H9 (cell line): ENCODE measurements at places on chromosomes 13 and 19.

DNA sequence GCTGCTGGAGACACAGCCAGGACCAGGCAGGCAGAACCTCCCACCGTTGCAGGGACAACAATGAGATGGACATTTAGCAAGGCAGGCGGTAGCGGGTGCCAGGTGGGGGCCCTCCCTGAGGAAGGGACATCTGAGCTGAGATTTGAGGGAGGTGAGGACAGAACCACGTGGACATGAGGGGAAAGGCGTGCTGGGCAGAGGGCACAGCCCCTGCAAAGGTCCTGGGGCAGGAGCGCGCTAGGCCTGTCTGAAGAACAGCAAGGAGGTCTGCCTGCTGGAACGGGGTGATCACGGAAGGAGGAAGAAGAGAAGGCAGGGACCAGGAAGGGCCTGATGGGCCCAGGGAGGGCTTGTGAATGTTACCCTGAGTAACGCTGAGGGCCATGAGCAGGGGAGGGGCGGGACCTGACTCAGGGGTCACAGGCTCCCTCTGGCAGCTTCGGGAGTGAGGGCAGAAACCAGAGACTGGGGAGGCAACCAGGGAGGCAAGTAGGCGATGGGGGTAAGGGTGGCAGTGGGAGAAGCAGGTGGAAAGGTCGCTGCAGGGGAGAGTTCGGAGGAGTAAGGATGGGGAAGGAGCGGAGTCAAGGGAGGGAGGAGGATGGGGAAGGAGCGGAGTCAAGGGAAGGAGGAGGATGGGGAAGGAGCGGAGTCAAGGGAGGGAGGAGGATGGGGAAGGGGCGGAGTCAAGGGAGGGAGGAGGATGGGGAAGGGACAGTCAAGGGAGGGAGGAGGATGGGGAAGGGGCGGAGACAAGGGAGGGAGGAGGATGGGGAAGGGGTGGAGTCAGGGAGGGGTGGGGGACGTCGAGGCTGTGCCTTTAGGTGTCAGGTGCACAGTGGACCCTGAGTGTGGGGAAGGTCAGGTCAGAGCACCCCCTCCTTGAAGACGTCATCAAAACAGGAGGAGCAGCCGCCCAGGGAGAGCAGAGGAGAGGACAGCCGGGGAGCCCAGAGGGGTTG lies 15.7 kb upstream of the B3GNT3 start:
- DNase-seq: peak; percentile 93

GRCh38 chr13:97798836-97799235 lies 154.6 kb upstream of the IPO5 start:
- DNase-seq: no peak

GRCh38 chr13:79973533-79973963 lies 367.4 kb downstream of the SPRY2 start:
- DNase-seq: no peak

DNA sequence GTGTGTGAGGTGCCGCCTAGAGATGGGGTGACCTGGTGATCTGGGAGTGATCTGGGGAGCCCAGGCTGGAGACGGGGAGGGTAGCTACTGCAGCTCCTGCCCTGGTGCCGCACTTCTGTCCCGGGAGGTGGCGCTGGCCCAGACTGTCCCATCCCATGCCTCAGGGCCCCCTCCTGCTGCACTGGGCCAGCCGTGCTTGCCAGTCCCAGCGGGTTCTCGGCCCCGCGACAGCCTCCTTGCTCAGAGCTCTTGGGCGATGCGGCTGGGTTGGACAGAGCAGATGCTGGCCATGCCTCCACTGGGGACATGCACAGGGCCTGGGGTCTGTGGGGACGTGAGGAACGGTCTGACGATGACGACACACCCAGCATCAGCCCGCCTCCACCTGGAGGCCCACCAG lies 2.5 kb downstream of the RAX2 start:
- DNase-seq: no peak

- no peak for DNase-seq
These were observed 7.8 kb downstream of the LILRA5 start for GRCh38 chr19:54305141-54305540.

GRCh38 chr19:19113040-19113626 lies 25.1 kb downstream of the TMEM161A start:
- DNase-seq: peak; percentile 84

DNA sequence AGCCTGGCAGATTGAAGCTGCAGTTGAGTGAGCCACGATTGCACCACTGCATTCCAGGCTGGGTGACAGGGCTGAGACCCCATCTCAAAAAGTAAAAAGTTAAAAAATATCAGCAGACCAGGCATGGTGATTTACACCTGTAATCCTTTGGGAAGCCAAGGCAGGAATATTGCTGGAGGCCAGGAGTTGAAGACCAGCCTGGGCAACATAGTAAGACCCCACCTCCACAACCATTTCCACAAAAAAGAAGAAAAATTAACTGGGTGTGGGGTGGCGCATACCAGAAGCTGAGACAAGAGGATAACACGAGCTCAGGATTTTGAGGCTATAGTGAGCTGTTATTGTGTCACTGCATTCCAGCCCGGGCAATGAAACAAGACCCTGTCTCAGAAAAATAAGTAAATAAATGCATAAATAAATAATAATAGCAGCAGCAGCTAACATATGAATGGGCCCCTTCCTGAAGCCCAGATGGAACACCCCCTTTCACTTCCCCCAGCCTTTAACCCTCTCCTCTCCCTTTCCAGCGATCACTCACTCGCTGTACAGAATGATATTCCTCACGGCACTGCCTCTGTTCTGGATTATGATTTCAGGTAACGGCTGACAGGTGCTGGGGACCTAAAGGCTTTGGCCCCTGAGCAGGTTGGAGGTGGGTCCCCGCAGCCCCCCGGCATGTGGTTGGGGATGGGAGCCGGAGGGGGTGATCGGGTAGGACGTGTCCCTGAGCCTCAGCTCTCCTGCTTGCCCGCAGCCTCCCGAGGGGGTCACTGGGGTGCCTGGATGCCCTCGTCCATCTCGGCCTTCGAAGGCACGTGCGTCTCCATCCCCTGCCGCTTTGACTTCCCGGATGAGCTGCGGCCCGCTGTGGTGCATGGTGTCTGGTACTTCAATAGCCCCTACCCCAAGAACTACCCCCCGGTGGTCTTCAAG lies 3.2 kb downstream of the MAG start:
- DNase-seq: no peak

DNA sequence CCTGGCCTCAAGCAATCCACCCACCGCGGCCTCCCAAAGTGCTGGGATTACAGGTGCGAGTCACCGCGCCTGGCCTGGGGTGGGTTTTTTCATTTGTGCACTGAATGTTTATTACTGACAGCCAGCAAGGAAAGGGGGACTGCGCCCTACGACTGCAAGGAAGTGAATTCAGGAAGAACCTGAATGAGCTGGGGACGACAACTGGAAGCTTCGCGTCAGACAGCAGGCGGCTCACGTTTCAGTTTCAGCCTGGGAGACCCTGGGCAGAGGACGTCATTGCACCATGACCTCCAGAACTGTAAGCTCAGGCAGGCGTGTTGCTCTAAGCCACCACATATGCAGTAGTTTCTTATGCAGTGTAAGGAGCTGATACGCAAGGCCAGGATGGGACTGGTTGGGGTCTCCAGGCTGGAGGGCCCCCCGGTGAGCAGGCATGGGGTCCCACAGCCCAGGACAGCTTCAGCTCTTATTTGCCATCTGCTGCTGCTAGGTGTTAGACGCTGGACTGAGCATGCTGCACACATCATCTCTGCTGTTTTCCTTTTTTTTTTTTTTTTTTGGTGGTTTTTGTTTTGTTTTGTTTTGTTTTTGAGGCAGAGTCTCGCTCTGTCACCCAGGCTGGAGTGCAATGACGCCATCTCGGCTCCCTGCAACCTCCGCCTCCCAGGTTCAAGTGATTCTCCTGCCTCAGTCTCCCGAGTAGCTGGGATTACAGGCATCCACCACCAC lies 66.6 kb downstream of the GADD45B start:
- peak; percentile 58 for DNase-seq

GRCh38 chr19:843180-843835 lies 2.5 kb downstream of the PRTN3 start:
- DNase-seq: peak; percentile 69

DNA sequence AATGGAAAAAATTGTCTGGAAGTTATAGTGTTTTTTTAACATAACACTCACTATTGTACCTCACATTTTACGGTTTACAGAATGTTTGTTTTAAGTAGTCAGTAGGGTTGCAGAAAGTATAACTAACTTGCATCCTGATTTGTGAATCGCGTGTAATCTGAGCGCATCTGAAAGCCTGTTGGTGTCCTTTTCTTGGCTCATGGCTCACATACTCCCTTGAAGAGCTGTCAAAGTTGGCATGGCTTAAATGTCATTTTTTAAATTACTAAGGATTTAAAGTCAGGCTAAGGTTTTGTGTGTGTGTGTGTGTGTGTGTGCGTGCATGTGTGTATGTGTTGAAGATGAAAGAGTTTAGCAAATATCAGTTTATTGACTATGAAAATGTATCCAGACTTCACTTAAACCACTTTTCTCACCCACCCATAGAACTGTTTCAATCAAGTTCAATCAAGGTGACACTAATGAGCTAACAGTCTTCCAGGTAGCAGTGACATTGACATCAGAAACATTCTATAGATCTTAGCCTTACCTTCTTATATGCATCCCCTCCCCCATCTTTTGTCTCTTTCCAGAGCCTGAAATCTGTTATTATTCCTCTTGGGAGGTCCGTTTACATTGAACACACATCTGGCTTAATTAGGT lies 480.4 kb upstream of the SGCG start:
- DNase-seq: no peak

DNA sequence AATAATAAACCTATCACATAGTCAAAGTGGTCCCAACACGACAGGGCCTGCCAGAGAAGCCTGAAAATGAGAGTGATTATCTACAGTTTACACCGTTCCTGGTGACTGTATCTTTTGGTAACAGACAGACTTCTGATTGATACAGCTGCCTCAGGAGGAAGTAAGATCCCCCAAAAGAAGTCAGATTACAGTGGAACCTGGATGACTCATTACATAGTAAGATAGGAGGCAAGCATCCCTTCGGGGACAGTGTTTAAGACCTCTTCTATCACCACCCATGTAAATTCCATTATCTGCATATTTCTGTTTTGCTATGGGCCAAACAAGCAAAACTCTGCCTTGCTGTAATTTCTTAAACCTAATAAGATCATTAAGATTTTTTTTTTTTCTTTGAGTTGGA lies 44.0 kb upstream of the FLT1 start:
- DNase-seq: no peak

- DNase-seq: no peak
These were observed 50.9 kb upstream of the C13orf46 start for GRCh38 chr13:114024603-114025404.

DNA sequence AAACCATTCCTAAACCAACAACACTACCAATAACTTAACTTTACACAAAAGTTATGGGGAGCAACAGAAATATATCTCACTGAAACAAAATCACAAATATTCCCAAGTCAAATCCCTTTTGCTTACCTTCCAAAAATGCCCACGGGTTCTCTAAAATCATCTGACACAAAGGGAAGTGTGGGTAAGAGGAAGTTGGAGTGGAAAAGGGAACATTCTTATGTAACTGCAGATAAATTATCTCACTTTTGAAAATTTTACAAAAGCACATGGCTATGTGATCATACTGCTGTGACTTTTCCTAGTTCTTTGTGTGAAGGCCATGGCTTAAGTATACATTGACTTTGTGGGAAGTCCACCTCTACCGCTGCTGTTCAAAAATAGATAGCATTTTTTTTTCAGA lies 350.5 kb downstream of the GPC6 start:
- no peak for DNase-seq

GRCh38 chr19:49954092-49954829 lies 6.7 kb downstream of the SIGLEC11 start:
- no peak for DNase-seq

DNA sequence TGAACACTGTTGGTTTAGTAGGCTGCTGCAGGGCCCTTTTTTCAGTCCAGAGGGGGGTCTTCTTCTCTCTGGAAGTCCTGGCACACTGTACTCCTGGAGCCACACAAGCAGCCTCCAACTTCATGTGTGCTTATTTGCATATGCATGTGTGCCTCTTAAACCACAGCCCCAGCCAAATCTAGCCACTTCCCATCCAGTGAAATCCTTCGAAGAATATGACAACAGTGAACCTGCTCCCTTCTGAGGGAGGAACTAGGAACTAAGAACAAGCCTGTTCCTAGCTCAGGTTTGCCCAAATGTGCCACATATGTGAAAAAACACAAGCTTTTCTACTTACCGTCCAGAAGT lies 348.5 kb downstream of the FOXO1 start:
- no peak for DNase-seq

DNA sequence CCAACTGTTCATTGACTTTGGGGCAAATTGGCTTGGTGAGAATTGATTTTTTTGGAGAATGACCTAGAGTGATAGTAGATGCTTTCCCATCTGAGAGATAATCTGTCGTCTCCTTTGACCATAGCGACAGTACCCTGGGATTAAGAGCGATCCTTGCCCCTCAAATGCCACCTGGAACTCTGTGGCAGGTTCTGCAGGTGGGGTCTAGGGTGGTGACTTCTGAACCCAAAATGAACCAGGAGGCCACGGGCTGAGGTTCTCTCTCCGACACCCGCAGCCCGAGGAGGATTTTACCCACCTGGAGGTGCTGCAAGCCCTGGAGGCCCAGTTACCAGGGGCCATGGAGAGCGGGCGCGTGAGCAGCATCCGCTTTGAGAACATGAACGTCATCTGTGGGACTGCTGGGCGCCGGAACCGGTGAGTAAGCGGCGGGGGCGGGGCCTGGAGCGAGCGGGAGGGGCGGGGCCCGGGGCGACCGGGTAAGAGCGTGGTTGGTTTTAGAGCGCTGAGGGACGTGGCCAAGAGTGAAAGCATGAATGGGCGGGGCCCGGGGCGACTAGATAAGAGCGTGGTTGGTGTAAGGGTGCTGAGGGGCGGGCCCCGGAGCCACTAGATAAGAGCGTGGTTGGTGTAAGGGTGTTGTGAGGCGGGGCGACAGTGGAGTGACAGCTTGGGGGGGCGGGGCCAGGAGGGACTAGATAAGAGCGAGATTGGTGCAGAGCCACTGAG lies 8.6 kb downstream of the C19orf81 start:
- peak; percentile 100 for DNase-seq

GRCh38 chr13:51873117-51873798 lies 11.5 kb downstream of the CCDC70 start:
- DNase-seq: no peak

DNA sequence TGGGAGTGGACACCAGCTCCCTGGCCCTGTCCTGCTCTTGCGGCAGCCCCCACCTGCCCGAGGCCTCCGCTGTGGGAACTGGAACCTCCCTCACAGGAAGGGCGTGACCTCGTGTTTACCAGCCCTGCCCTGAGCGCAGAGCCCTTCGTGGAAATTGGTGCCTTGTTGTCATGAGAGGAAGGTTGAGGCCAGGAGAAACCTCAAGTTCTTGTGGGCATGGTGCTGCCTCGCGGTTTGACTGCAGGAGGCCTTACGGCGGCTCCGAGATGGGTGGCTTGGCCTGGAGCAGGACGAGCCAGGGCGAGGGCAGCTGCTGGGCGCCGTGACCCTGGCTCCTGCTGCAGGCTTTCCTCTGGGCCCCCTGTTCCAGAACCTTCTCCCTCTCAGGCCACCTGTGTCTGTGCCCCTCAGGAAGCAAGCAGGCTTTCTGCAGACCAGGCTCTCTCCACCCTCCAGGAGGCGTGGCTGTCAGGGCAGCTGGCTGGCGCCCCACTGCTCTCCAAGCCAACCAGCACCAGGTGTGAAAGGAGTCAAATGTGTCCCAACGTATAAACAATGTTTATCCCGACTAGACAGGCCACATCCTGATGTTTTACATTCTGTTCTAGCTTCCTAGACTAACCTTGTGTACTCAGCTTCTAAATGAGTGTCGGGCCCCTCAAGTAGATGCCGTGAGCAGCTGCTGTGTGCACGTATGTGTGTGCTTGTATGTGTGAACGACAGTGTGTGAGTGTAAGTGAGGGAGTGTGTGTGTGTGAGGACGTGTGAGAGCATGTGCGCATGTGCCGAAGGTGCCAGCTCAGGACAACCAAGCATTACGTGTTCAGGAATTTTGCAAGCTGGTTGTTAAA lies 10.4 kb upstream of the RASA3 start:
- no peak for DNase-seq
